RPMI7951 (cell line): ENCODE measurements at places on chromosomes 11 and 22.

DNA sequence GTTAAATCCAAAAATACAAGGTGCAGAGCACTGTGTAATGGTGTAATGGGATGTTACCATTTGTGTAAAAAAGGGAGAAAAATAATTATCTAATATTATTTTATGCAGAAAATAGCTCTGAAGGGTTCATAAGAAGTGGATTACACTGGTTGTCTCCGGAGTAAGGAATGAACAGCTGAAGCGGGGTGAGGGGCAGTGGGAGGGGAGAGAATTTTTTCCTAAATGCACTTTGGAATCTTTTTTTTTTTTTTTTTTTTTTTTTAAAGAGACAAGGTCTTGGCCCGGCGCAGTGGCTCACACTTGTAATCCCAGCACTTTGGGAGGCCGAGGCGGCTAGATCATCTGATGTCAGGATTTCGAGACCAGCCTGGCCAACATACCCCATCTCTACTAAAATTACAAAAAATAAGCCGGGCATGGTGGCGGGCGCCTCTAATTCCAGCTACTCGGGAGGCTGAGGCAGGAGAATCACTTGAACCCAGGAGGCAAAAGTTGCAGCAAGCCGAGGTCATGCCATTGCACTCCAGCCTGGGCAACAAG lies 6.8 kb upstream of the POLR3H start:
- no peak for DNase-seq

- DNase-seq: no peak
Observed at GRCh38 chr11:102234779-102235439, 82.4 kb upstream of the BIRC3 start.

DNA sequence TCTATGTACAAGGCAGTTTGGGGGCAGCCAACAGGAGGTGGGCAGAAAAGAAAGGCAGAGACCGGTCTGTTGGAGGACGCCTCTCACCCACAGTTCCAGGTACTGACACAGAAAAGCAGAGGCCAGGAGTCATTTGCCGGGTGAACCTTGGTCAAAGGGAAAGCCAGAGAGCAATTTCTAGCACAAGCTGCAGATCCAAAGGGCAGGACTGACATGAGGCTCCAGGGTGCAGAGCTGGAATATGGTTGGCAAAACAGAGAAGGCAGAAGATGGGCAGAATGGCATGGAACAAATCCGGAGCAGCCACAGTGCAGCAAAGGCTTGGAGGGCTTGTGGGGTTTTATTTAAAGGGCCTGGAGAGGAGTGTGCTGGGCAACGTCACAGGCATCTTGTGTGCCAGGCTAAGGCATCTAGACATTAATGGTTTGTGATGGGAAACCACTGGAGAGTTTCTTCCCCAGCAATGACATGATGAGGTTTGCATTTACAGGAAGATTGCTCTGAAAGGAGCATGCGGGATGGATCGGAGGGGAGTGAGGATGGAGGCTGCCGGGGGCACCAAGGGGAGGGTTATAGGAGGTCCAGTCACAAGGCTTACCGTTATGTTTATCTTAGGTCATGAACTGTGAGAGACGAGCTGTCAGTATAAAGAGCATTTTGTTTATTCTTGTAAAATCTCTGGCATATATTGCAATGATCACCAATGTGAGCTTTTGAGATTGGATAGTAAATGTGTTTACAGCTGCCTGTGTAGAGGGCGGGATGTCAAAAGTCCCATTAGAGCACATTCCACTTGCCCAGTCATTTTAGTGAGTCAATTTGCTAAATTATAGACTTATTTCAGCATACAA lies 5.7 kb upstream of the MMP20 start:
- no peak for DNase-seq

GRCh38 chr11:45165386-45165785 lies 18.9 kb downstream of the PRDM11 start:
- DNase-seq: no peak

- DNase-seq: peak; percentile 93
Observed at GRCh38 chr11:76234021-76234415, 27.7 kb upstream of the WNT11 start.

GRCh38 chr11:5288108-5288905 lies 13.4 kb downstream of the OR51B4 start:
- DNase-seq: peak; percentile 45

- no peak for DNase-seq
Observed at GRCh38 chr22:25039754-25040153, 87.2 kb downstream of the KIAA1671 start.

DNA sequence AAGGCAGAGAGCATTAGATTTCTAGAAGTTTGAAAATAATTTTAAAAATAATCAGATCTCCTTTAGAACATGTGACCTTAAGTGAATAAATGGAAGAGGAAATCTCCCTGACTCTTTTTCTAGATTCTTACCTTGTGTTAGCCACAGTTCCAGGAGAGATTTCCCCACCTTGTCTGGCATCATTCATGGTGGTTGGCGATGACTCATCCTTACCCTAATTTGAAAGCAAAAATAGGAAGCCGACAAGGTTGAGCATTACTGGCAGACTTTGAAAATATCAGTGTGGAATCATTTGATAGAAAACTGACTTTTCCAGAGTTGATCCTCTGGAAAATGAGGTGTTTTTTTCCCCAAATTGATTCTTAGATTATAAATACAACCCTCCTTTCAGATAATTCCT lies 48.1 kb downstream of the CNTN5 start:
- no peak for DNase-seq

GRCh38 chr22:28481725-28482124 lies 197.9 kb downstream of the TTC28 start:
- no peak for DNase-seq

DNA sequence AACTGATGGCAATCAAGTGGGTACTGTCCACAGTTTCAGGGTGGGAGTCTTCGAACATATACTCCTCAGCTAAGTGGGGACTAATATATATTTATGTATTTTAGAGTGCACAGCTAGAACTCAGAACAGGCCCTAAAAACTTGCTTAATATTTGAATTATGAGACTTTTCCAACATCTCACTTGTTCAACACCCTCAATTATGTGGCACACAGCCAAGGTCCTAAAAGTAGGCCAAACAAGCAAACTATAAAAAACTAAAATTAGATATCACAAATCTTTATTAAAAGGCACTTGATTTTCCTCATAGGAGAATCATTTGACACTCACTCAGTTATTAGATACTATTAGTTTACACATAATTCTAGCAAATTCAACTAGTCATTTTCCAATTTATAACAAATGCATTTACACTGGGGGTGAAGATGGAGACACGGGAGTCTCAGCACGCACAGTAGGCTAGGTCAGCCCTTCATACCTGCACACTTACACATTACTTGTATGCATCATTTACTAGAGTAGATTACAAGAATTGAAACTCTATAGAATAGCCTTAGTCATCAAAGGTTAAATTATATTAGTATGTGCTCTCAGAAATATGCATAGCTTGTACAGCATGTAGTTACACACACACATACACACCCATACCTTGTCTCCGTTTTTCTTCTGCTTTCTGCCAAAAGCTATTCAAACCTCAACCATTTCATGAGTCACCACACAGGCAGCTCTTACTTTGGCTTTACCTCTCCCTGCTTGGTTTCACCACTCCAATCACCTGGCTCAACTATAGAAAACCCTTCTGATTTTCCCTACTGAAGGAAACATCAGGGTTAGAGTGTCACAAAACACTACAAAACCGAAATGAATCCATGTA lies 171.5 kb downstream of the SBF2 start:
- peak; percentile 24 for DNase-seq

DNA sequence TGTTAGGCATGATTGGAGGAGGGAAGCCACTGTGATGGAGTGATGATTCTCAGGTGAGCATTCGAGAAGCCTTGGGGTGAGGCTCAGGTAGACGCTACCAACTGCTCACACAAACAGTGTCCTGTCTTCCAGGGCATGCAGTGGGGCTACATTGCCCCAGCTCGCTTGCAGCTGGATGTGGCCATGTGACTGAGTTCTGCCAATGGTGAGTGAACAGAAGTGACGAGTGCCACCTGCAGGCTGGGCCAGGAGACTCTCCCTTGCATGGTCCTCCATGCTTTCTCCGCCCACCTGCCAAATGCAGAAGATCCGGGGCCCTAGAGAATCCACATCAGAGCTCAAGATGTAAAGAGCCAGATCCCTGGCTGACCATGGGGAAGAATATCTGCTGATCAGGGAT lies 195.9 kb downstream of the BCR start:
- peak; percentile 35 for DNase-seq

DNA sequence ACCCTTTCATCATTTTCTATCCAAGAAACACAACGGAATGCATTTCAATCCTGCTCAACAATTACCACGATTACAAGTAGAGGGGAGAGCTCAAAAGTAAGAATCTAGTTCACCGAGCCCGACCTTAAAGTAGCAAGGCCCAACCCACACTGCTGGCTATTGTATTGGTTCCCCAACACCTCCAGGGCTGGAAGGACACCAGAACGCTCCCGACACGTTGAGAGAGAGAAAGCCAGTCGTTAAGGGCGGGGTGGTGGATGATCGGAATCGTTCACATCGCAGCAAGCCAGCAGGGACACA lies 690 bp downstream of the CKAP5 start:
- DNase-seq: peak; percentile 2

DNA sequence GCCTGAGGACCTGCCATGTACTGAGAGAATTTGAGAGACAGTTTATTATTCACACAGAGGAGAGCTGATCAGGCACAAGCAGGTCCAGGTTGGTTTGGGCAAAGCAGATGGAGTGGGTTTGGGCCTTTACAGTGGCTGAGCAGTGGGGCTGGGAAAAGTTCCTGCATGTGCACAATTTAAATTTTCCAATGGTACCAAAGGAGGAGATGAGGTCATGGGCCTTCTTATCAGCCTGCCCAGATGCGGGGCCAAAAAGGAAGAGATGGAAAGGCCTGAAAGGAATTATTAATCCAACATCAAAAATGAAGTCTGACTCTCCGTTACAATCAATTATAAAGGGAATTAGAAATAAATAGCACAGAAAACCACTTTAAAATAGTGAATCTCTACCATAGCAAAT lies 367.6 kb downstream of the TMEM135 start:
- no peak for DNase-seq

- no peak for DNase-seq
Observed at GRCh38 chr11:95222817-95223216, 8.2 kb downstream of the SESN3 start.

DNA sequence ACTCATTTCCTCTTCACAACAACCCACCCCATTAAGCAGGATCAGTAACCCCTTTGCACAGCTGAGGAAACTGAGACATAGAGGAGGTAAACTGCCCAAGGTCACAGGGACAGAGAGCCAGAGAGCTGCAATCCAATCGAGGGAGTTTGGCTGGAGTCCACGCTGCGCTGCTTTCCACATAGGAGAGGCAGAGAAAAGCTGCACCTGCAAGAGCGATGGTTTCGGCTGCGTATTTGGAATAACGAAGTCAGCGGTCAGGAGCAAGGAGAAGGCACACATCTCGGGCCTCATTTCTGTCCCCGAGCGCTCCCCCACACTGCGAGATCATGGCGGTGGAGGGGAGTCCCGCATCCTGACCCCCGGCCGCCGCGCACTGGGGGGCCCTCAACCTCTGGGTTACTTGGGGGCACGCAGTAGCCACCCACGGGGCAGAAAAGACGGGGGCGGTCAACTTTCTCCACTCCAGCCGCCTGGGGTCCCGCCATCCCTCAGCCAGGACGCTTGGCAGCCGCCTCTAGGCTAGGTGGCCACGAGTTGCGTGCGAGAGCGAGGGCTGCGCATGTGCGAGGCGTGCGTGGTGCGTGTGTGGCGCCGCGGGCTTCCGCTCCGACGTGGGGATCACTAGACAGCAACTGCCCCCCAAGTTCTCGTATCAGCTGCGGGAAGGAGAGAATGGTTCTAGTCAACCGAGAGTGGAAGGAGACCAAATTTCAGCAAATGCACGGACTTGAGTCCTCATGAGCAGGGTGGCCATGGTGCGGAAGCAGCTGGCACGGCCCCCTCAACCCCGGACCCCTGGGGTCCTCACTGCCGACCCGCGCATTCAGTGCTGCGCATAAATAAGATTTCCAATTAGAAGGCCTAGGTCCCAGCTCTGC lies 42.3 kb upstream of the CLDN5 start:
- DNase-seq: no peak

GRCh38 chr22:38437416-38437815 lies 17.6 kb downstream of the KCNJ4 start:
- DNase-seq: peak; percentile 16

- peak; percentile 11 for DNase-seq
Observed at GRCh38 chr22:28112548-28113043, 193.5 kb upstream of the PITPNB start.

- DNase-seq: peak; percentile 60
Observed at GRCh38 chr11:11608783-11609232, 13.0 kb downstream of the GALNT18 start.

DNA sequence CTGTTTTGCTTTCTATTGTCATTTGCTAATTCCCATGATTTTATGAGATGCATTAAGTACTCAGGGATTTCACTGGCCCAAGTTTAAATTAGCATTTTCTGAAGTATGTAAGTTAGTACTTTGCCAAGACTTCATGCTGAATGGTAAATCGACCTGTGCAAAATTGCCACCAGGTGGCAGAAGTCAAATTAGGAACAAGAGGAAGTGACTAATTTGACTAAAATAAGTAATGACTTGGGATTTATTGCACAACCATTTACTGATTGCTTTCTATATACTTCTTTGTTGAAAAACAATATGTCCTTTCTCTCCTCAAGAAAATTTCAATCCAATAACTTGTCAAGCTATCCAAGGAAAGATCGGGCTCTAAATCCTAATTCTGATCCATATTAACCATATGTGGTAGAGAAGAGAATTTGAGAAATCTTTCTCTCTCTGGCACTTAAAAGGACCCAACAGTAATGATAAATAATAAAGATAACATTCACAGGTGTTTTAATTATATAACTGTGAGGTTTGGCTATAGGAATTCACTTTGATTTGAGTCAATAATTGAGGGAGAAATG lies 253.7 kb upstream of the CHORDC1 start:
- DNase-seq: peak; percentile 26

- no peak for DNase-seq
Observed at GRCh38 chr11:117770061-117770460, 27.0 kb downstream of the DSCAML1 start.

DNA sequence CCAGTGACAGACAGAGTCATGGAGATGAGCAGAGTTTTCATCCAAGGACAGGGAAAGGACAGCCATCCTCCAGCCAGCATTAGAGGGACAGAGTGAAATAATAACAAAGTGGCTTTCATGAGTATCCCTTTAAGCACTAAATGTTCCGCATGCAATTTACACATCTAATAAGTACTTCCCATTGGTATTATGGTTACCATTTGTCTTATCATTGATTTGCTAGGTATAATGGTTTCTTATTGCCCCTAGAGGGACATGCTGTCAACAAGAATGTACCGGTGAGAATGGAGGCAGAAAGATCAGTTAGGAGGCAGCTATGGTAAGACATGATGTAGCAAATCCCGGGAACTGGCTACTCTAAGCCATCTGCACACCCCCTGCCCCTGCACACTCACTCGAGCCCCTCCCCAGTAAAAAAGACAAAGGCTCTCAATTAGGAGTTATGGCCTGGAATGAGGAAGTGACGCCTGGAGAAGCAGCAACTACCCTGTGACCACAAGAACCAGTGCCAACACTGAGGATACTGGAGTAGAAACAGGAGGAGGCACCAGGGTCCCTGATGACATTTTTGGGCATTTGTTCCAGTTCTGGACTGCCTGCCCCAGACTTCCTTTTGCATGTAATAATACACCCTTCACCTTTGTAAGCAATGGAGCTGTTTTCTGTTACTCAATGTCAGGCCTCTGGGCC lies 30.2 kb upstream of the HMGXB4 start:
- no peak for DNase-seq
